Astrocyte (in vitro differentiated cells and primary cell): ENCODE measurements at places on chromosomes 1 and 21. TPM values are rescaled to one million over a fixed set of nuclear protein-coding genes. Genes with fewer than 3 reads are reported as not detected.

The LGR6 gene
- total RNA-seq, result 0.27 and 0.48 TPM in 2 replicates

DNA sequence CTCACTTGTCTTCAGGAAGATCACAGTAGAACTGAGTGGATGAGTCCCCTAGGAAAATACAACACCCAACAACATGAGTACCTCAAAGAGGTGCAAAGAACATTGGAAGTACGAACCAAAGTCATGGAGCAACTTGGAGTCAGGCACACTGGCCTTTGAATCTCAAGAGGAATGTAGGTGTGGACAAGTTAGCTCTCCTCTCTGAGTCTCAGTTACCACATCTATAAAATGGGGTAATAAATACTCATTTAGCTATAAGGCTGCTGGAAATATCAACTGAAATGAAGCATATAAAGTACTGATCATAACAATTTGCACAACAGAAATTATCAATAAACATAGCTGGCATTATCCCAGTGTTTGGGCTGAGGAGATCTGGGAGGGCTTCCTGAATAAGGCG is 96.7 kb upstream of the JUN start:
- DNase-seq, result no peak
- H3K4me1 ChIP-seq, result peaks cover 32% of the 10 kb centered on the region
- no peak overlapping the region for H3K4me3 ChIP-seq
- no peaks in the 10 kb centered on the region for H3K36me3 ChIP-seq
- no peaks in the 10 kb centered on the region for H3K27me3 ChIP-seq

The C1orf185 gene
- not detected in 2 replicates for total RNA-seq

DNA sequence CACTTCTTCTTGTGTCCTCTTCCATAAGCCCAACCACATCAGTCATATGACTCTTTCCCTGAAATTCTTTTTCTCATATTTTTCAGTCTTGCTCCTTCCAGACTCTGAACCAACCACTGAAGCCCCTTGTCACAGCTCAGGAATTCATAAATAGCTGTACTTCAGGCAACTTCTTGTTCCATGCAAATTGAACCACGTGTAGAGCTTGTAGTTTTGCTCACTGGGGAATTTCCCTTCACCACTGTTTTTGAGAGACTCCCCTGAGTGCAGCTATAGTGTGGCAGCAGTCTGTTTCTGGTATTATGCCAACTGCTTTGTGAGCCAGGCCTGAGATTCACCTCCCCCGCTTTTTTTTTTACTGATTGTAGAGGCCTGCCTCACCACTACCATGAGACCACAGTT is 150.3 kb upstream of the SPAG17 start:
- H3K36me3 ChIP-seq, result no peaks in the 10 kb centered on the region
- H3K4me3 ChIP-seq, result no peak overlapping the region
- no peaks in the 10 kb centered on the region for H3K27me3 ChIP-seq

The SPATA46 gene
- not detected in 2 replicates for total RNA-seq

The MED8 gene
- total RNA-seq, result 54.5 and 57.1 TPM in 2 replicates

- H3K36me3 ChIP-seq, result no peaks in the 10 kb centered on the region
- no peak overlapping the region for H3K4me3 ChIP-seq
- no peak for DNase-seq
- H3K27me3 ChIP-seq, result no peaks in the 10 kb centered on the region
- H3K4me1 ChIP-seq, result peaks cover 14% of the 10 kb centered on the region
Observed at GRCh38 chr1:50666849-50667248, 243.6 kb upstream of the DMRTA2 start.

DNA sequence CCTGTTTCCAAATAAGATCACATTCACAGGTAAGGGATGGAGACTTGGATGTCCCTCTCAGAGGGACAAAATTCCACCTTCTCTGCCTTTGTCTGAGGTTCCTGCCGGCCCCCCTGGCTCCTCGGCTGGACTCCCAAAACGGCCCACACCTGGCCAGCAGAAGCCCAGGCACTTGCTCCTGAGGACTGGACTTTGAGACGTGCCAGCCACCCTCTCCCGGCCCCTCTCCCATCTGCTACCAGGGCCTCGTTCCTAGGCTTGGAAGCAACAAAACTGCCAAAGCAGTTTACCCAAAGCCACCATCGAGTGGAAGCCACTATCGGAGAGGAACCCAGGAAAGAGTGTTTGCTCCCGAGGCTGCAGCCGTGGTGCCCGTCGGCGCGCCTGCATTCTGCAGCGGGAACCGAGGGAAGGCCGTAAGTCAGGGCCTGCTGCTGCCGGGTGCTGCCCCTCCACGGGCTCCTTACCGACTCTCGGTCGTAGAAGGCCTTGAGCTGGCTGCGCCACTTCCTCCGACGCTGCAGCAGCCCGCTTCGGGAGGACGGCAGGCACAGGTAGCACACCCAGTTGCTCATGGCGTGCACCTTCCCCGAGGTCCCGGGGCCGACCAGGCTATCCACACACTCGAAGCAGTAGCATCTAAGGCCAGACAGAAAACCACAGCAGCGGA is 3.5 kb downstream of the DNMT3L start:
- no peak overlapping the region for H3K4me3 ChIP-seq
- H3K36me3 ChIP-seq, result no peaks in the 10 kb centered on the region
- no peak for DNase-seq
- H3K27ac ChIP-seq, result no peak overlapping the region
